ENCODE measurements at places on chromosomes 5 and 9. TPM values are rescaled to one million over a fixed set of nuclear protein-coding genes. Genes with fewer than 3 reads are reported as not detected.
A peak's percentile ranks its signal among the peaks of the same experiment; 100 is the strongest.

DNA sequence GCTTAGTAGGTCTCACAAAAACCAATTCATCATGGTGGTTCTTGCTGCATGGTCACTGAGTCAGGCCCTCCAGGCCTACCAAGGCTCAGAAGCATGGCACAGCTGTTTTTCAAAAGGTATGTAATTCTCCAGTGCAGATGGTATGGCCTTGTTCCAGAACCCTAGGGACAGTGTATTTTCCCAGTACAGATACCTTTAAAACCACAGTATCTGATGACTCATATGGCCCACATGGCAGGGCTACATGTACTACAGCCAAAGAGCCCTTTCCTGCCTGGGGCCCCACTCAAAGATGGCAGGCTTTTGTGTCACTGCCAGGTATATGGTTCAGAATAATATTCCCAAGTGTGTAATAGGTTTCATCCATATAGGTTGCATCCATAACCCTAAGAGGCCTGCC is 16.5 kb downstream of the CSF2 start:
- peak; percentile 32 for DNase-seq

GRCh38 chr5:17203329-17204132 is 13.9 kb upstream of the BASP1 start:
- DNase-seq, result no peak

Gene SMIM33
- total RNA-seq, result not detected

Gene FGF18
- not detected for total RNA-seq

DNA sequence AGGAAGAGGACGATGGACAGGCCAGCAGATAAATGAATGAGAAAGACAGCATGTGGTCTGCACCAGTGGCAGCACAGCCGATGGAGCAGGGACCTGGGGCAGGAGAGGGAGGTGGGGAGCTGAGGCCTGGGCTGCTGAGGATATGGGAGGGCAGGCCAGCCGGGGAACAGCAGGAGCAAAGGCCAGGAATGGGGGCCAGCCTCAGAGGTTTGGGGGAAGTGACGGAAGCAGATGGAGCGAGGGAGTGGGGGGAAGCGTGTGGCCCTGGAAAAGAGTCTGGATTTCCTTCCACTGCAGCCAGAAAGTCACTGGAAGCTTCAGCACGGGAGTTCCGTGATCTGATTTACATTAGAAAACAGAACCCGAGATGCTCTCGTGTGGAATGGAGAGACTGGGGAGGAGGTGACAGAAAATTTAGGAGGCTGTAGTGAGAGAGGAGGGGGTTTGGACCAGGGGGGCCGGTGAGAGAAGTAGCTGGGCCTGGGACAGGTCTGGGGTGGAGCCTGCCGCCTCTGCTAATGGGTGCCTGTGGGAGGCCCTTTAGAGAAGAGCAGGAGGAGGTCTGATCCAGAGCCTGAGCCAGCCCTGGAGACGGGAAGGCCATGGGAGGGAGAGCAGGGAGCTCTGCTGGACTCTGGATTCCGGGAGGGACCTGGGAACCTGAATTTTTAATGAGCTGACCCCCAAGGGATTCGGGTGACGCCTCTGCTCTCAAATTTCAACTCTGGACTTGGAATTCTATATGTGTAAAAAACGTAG is 65.4 kb downstream of the TSPAN17 start:
- DNase-seq, result no peak

Gene SH3RF2
- 169 TPM for total RNA-seq

DNA sequence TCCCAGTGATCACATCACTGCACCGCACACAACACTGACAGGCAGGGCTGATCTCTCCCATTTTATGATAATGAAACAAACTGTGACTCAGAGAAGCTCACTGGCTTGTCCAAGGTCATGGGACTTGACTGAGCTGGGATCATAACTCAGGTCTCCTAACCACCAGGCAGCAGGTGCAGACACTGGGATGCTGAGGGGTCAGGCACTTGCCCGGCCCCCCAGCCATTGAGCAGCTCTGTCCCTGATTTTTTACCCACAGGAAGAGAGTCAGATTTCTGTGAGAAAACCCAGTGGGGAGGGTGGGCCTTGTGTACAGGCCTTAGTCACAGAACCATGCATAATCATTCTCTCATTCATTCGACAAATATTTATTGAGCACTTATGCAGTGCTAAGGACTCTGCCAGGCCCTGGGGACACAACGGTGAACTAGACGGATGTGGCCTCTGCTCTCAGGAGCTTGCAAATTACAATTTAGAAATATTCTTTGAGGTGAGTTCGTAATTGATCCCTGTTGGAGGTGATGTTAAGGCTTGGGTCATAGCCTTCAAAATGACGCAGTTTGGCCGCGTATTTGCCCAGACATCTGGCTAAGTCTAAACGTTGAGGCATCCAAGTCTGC is 54.5 kb upstream of the TGFBR1 start:
- no peak for DNase-seq

DNA sequence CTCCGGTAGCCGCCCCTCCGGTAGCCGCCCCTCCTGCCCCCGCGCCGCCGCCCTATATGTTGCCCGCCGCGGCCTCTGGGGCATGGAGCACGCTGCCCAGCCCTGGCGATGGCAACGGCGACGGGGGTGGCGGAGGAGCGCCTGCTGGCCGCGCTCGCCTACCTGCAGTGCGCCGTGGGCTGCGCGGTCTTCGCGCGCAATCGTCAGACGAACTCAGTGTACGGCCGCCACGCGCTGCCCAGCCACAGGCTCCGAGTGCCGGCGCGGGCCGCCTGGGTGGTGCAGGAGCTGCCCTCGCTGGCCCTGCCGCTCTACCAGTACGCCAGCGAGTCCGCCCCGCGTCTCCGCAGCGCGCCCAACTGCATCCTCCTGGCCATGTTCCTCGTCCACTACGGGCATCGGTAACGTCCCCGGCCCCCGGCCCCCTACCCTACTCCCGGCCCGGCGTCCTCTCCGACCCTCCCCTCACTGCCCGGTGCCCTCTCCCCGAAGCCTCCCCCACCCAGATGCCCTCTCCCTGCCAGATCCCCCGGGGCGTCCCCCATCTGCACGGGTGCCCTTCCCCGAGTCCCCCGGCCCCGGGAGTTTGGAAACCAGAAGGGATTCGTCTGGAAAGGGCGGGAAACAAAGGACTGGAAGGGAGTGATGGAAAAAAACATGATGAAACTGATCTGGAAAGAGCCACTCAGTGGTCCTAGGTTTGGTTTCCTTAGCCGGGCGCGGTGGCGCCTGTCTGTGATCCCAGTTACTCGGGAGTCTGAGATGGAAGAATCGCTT is 417 bp downstream of the SRD5A1 start:
- DNase-seq, result no peak

DNA sequence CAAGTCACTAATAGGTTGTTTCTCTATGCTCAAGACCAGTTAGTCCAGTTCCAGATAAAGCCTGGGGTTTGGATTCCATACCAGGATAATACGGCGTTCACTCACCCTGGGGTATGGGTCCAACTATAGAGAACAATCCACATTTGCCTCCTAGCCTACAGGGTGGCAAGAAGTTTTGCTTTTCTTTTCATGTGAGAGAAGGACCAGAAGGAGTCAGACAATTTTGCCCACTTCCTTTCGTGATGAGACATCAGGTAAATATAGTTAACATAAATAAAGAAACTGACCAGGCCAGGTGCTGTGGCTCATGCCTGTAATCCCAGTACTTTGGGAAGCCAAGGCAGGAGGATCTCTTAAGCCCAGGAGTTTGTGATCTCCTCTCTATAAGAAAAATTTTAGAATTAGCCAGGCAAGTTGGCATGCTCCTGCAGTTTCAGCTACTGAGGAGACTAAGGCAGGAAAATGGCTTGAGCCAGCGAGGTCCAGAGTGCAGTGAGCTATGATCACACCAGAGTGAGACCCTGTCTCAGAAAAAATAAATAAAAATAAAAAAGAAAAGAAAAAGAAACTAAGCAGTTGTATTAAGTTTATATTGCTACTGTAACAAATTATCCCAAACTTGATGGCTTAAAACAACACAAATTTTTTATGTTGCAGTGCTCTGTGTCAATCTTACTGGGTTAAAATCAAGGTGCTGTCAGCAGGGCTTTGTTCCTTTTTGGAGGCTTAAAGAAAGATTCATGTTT is 7.5 kb upstream of the REEP5 start:
- DNase-seq, result no peak

Gene DBH
- not detected for total RNA-seq

GRCh38 chr5:41925555-41925951 is 472 bp downstream of the FBXO4 start:
- DNase-seq, result peak; percentile 30

Gene SLC25A51
- total RNA-seq, result 13.3 TPM

- no peak for DNase-seq
These were observed 211.8 kb downstream of the FANCC start for GRCh38 chr9:95105519-95106287.

Gene SLC2A8
- 24.5 TPM for total RNA-seq

DNA sequence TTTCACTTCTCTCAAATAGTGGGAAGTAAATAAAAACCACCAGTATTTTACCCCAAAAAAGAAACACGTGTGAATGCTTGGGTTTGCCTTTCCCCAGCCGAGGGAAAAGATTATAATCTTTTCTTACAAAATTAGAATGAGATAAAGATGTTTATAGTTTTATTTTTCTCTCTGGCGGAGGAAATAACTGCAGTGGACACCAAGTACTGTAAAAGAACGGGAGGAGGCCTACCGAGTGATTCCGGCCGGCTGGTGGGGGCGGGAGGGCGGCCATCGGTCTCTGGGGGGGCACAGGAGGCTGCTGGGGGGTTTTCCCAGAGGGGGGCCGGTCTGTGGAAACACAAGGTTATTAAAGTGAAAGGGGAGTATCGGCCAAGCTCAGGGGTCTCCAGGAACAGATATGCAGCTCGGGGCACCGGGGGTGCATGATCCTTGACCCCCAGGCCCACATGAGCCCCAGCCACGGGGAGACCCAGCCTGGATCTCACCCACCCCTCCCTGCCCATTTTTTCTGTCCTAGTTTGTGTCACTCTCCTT is 29.4 kb downstream of the LCP2 start:
- DNase-seq, result no peak

GRCh38 chr5:53537711-53538110 is 22.7 kb upstream of the NDUFS4 start:
- DNase-seq, result no peak

DNA sequence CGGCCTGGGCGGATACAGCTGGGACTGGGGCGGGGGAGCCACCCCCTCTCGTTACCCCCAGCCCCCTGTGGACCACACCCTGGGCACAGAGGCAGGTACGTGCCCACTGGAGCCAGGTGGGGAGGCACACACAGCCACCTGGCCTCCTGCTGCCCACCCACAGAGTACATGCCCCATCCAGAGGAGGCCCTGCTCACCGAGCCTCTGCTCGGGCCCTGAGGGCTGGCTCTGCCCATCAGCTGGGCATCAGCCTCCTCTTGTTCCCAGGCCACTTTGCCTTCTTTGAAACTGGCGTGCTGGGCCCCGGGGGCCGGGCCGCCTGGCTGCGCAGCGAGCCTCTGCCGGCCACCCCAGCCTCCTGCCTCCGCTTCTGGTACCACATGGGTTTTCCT is 6.3 kb downstream of the MAMDC4 start:
- no peak for DNase-seq

DNA sequence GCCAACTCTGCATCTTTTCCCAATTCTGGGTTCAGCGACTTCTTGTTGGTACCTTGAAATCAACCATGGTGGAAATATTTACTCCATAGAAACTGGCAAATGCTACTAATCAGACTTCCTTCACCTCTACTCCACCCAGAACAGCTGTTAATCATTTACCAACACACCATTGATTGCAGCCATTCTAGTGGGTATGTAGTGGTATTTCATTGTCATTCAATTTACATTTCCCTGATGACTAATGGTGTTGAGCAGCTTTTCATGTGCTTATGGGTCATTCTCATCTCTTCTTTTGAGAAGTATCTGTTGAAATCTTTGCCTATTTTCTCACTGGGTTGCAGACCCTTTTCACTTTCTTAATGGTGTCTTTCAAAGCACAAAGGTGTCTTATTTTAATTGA is 122.4 kb upstream of the MSX2 start:
- no peak for DNase-seq

DNA sequence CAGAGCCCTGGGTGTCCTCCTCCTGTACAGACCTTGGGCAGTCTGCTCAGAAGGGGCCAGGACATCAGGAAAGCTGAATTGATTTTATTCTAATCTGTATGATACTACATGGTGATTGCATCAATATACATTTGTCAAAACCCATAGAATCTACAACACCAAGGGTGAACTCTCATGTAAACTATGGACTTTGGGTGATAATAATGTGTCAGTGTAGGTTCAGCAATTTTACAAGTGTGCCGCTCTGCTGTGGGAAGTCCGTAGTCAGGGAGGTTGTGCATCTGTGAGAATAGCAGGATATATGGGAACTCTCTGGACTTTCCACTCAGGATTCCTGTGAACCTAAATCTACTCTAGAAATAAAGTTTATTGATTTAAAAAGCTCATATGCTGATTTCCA is 155.3 kb upstream of the NFIL3 start:
- DNase-seq, result no peak

Gene ADGRD2
- 0.20 TPM for total RNA-seq

DNA sequence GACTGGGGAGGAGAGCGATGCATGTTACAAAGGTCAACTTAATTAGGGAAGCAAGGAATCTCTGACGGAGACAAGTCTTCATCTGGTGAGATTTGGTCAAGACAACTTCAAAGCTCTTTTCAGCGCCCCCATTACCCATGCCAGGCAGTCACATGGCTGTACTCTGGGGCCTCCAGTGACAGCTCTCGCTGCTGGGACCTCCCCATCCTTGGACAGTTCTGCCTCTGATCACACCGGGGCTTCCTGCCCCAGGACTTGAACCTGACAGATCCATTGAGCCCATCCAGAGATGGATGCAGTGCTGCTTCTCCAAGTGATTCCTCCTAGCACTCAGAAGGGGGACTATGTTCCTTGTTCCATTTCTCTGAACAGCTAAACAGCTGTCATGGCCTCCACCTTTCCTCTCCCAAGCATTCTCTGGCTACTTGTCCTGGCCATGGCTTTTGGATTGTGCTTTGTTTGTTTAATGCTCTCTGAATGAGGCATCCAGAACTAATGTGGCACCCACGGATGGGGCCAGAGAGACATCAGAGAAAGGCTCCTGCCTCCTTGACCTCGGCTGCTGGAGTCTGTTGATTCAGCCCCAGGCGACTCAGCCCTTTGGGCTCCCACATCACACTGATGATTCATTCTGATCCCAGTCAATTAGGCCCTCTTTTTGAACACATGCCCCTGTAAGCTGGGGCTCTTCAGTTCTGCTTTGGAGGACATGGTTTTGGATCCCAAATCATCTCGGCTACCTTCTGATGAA is 122.1 kb upstream of the ADAMTS16 start:
- no peak for DNase-seq

- DNase-seq, result peak; percentile 85
These were observed 45.6 kb downstream of the COL15A1 start for GRCh38 chr9:98989036-98990000.

GRCh38 chr9:134408389-134408788 is 82.1 kb downstream of the RXRA start:
- DNase-seq, result no peak

Gene SOX30
- total RNA-seq, result not detected

GRCh38 chr9:12722131-12722530 is 28.9 kb downstream of the TYRP1 start:
- DNase-seq, result no peak

- DNase-seq, result no peak
These were observed at the start of gene TAL2 for GRCh38 chr9:105662184-105663104. TSS of gene TAL2 (plus strand) at chr9:105662457. CDS start at chr9:105662497, 40 bp downstream.

Gene ALDOB
- total RNA-seq, result not detected

Measured in lower leg skin (tissue), 4 donors.